ENCODE measurements at places on chromosomes 3 and 15. TPM values are rescaled to one million over a fixed set of nuclear protein-coding genes. Genes with fewer than 3 reads are reported as not detected.

GRCh38 chr3:34782871-34783270 lies 856.5 kb upstream of the ARPP21 start:
- DNase-seq, result no peak
- no peaks in the 10 kb centered on the region for H3K27me3 ChIP-seq
- no peaks in the 10 kb centered on the region for H3K4me1 ChIP-seq
- H3K36me3 ChIP-seq, result no peaks in the 10 kb centered on the region
- no peak overlapping the region for H3K27ac ChIP-seq

GRCh38 chr15:90512276-90512675 lies 17.4 kb upstream of the CRTC3 start:
- H3K27me3 ChIP-seq, result no peaks in the 10 kb centered on the region
- no peaks in the 10 kb centered on the region for H3K4me1 ChIP-seq
- H3K27ac ChIP-seq, result no peak overlapping the region

- H3K4me3 ChIP-seq, result no peak overlapping the region
- H3K36me3 ChIP-seq, result no peaks in the 10 kb centered on the region
- H3K27ac ChIP-seq, result no peak overlapping the region
- no peak for DNase-seq
- H3K4me1 ChIP-seq, result peaks cover 6% of the 10 kb centered on the region
These were observed 19.7 kb downstream of the ANKDD1A start for GRCh38 chr15:64931381-64931780.

- no peaks in the 10 kb centered on the region for H3K36me3 ChIP-seq
- H3K4me1 ChIP-seq, result no peaks in the 10 kb centered on the region
- H3K4me3 ChIP-seq, result no peak overlapping the region
- no peak overlapping the region for H3K27ac ChIP-seq
- H3K27me3 ChIP-seq, result no peaks in the 10 kb centered on the region
- DNase-seq, result no peak
These were observed 11.2 kb upstream of the ADAMTS7 start for GRCh38 chr15:78822514-78822913.

The HIGD2B gene
- total RNA-seq, result not detected

Measured in MCF 10A (cell line).